ENCODE measurements at places on chromosomes 3 and 15. TPM values are rescaled to one million over a fixed set of nuclear protein-coding genes. Genes with fewer than 3 reads are reported as not detected.

The LSAMP gene
- total RNA-seq, result 0.87 TPM

The DOCK3 gene
- total RNA-seq, result 0.43 TPM

The CCDC54 gene
- total RNA-seq, result not detected

The LMOD3 gene
- not detected for total RNA-seq

The CCR9 gene
- 0.17 TPM for total RNA-seq

The RETNLB gene
- not detected for total RNA-seq

The ITGA11 gene
- 1.6 TPM for total RNA-seq

The ABI3BP gene
- total RNA-seq, result not detected

The ANKRD34C gene
- total RNA-seq, result not detected

The EXD1 gene
- total RNA-seq, result not detected

The ALAS1 gene
- total RNA-seq, result 71.5 TPM

The POLQ gene
- 9.2 TPM for total RNA-seq

The CCR2 gene
- not detected for total RNA-seq

The ZFAND6 gene
- 126 TPM for total RNA-seq

The RTP1 gene
- not detected for total RNA-seq

The GOLGA8J gene
- not detected for total RNA-seq

The ACP3 gene
- total RNA-seq, result not detected

The GOLGA6B gene
- not detected for total RNA-seq

The GRK7 gene
- not detected for total RNA-seq

The NEO1 gene
- total RNA-seq, result 31.0 TPM

The CA12 gene
- 19.7 TPM for total RNA-seq

The CHAC1 gene
- 23.8 TPM for total RNA-seq

The LRRC2 gene
- not detected for total RNA-seq

The CFAP91 gene
- total RNA-seq, result 2.2 TPM

The PRICKLE2 gene
- total RNA-seq, result 2.5 TPM

The MCF2L2 gene
- 0.87 TPM for total RNA-seq

The PDE12 gene
- total RNA-seq, result 13.3 TPM

The RPSA gene
- total RNA-seq, result 2,720 TPM

The KNG1 gene
- total RNA-seq, result not detected

The SLC6A20 gene
- 2.8 TPM for total RNA-seq

The ZIC1 gene
- total RNA-seq, result not detected

The RPL14 gene
- 670 TPM for total RNA-seq

The GOLGA8G gene
- total RNA-seq, result not detected

The LDHAL6B gene
- total RNA-seq, result not detected

The SQOR gene
- 124 TPM for total RNA-seq

The PAK2 gene
- 52.1 TPM for total RNA-seq

The C2CD4B gene
- 0.07 TPM for total RNA-seq

The XCR1 gene
- not detected for total RNA-seq

The ERICH6 gene
- total RNA-seq, result not detected

The PLSCR2 gene
- total RNA-seq, result not detected

The SI gene
- not detected for total RNA-seq

The HTR3D gene
- total RNA-seq, result not detected

The LRRC31 gene
- total RNA-seq, result 0.14 TPM

The RBP2 gene
- not detected for total RNA-seq

The C3orf20 gene
- not detected for total RNA-seq

The CYP1A2 gene
- total RNA-seq, result not detected
